Body of pancreas (tissue), 4 donors: ENCODE measurements at places on chromosomes 3 and 15. TPM values are rescaled to one million over a fixed set of nuclear protein-coding genes. Genes with fewer than 3 reads are reported as not detected.

SENP8 gene
- total RNA-seq: 5.3 TPM

FHIT gene
- 10.4 TPM for total RNA-seq

IL17RC gene
- 60.3 TPM for total RNA-seq

NBEAL2 gene
- 151 TPM for total RNA-seq

SIDT1 gene
- 8.8 TPM for total RNA-seq

SLC9C1 gene
- total RNA-seq: not detected

GRCh38 chr3:52228266-52228665 is 2.8 kb upstream of the TLR9 start:
- DNase-seq: no peak
- H3K4me1 ChIP-seq: no peaks in the 10 kb centered on the region
- no peak overlapping the region for H3K4me3 ChIP-seq
- H3K27me3 ChIP-seq: no peaks in the 10 kb centered on the region
- peaks cover 7% of the 10 kb centered on the region for H3K36me3 ChIP-seq

DNA sequence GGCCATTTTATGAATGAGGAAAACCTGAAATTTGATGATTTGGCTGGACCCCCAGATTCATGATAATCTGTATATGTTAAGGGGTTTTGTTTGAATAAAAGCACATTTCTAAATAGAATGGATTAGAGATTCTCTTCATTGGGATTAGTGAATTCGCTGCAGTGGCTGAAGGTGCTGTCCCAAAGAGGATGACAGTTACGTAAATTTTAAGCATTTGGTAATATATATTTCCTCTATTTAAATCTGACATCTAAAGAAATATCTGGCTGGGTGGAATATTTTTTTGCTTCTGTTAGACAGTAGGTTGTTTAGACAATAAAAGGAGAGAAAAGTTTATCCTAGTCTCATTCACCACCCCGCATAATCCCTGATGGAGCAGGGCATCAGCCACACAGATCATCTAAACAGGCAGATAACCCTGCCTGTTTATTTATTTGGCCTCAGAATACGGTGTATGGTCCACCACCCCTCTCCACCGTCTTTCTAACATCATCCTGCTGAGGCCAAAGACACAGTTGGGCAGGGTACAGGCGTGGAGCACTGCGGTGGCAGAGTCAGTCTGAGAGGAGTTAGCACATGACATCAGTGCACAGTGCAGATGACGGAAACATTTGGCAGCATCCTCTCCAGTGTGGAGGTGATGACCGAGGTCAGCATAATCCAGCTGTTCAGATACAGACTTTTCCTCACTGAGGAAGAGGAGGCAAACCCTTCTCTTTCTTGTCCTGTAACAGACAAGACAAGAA is 20.4 kb upstream of the NFKBIZ start:
- peak overlapping the region; percentile 34 for H3K27ac ChIP-seq
- H3K4me3 ChIP-seq: no peak overlapping the region

GRCh38 chr3:140470962-140471361 is 206.9 kb upstream of the TRIM42 start:
- no peak overlapping the region for H3K4me3 ChIP-seq
- no peak for DNase-seq
- H3K27ac ChIP-seq: no peak overlapping the region
- no peaks in the 10 kb centered on the region for H3K4me1 ChIP-seq
- no peaks in the 10 kb centered on the region for H3K36me3 ChIP-seq
- no peaks in the 10 kb centered on the region for H3K27me3 ChIP-seq

- no peak overlapping the region for H3K27ac ChIP-seq
- DNase-seq: no peak
- no peaks in the 10 kb centered on the region for H3K27me3 ChIP-seq
- no peaks in the 10 kb centered on the region for H3K36me3 ChIP-seq
- no peaks in the 10 kb centered on the region for H3K4me1 ChIP-seq
- H3K4me3 ChIP-seq: no peak overlapping the region
Observed at GRCh38 chr3:153744889-153745288, 376.3 kb upstream of the ARHGEF26 start.

DNA sequence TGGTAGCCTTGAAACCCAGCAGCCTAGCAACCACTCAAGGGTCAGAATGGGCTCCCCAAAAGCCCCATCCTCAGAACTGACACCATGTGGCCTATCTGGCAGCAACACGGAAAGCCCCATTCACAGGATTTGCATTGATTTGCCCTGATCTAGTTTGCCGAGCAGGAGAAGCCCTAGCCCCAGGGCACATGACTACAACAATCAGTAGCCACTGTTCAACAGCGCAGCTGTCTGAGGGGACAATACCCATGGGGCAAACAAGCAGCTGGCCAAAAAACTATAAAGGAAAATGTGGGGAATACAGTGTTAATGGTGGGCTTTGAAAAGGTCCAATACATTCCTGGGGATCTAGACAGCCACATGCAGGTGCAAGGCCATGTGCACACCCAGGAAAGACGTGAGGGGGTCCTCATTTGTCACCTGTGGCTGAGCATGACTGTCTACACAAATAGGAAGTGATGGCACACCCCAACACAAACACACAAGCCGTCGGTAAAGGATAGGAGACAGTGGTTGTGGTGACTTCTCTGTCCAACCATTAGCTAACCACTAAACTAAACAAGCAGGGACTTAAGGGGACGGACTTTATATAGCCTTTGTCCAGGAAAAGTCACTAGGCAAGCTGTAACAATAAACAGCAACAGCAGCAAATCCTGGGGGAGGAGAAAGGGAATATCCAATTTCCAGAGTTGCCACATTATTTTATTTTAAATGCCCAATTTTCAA is 113.7 kb downstream of the LRIG1 start:
- no peak overlapping the region for H3K4me3 ChIP-seq
- peaks cover 26% of the 10 kb centered on the region for H3K36me3 ChIP-seq
- H3K27me3 ChIP-seq: no peaks in the 10 kb centered on the region
- no peak overlapping the region for H3K27ac ChIP-seq
- DNase-seq: no peak

DNA sequence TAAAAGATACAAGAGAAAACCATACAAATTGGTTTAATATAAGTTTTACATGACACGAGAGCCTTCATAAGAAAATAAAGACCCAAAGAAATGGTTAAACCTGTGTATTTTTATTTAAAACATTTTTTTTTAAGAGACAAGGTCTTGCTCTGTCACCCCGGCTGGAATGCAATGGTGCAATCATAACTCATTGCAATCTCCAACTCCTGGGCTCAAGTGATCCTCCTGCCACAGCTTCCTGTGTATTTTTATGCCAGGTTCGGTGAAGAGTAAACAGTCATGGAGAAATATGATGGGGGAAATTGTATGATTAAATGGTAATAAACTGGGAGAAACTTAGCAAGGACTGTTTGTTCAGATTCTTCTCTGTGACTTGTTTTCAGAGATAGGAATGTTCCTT is 441.0 kb downstream of the TUSC7 start:
- H3K4me3 ChIP-seq: no peak overlapping the region
- H3K27me3 ChIP-seq: no peaks in the 10 kb centered on the region
- no peak for DNase-seq
- no peaks in the 10 kb centered on the region for H3K36me3 ChIP-seq

GRCh38 chr3:45434996-45435395 is 46.6 kb downstream of the LARS2 start:
- no peak overlapping the region for H3K27ac ChIP-seq
- H3K4me1 ChIP-seq: no peaks in the 10 kb centered on the region
- no peaks in the 10 kb centered on the region for H3K27me3 ChIP-seq
- DNase-seq: no peak

GRCh38 chr3:154842536-154842935 is 237.6 kb upstream of the MME start:
- no peaks in the 10 kb centered on the region for H3K36me3 ChIP-seq
- no peak overlapping the region for H3K27ac ChIP-seq
- no peak for DNase-seq
- H3K4me1 ChIP-seq: no peaks in the 10 kb centered on the region
- no peaks in the 10 kb centered on the region for H3K27me3 ChIP-seq
- H3K4me3 ChIP-seq: no peak overlapping the region

DNA sequence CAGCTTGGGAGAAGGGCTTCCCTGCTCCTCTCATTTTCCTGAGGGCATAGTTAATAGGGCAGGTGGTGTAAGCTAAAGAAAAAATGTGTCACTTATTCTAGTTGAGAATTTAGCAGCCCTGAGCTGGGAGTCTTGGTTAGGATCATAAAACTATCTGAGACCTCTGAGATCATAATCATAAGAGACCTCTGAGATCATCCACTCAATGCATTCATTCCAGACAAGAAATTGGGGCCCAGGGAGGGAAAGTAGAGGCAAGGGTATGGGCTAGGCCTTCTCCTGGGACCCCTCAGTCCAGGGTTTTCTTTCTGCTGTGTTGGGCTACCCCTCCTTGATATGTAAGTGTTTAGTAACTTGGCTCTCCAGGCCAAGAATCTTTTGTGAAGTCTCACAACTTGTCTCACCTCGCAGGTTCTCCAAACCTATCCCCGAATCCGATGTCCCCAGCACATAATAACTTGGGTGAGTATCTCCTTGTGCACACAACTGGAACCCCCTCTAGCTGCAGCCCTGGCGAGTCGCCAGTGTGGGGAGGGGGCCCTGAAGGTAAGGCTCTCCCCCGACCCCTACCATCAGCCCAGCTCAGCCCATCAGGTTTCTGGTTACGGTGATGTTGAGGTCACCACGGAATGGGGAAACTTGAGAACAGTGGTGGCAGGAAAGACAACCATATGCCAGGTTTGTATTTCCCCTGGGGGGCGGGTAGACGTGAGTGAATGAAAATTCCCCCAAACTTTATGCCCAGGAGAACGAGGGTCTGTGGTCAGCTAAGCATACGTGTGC is 84.1 kb downstream of the AAGAB start:
- no peak overlapping the region for H3K27ac ChIP-seq
- peaks cover 3% of the 10 kb centered on the region for H3K36me3 ChIP-seq
- no peak for DNase-seq
- no peaks in the 10 kb centered on the region for H3K27me3 ChIP-seq

DNA sequence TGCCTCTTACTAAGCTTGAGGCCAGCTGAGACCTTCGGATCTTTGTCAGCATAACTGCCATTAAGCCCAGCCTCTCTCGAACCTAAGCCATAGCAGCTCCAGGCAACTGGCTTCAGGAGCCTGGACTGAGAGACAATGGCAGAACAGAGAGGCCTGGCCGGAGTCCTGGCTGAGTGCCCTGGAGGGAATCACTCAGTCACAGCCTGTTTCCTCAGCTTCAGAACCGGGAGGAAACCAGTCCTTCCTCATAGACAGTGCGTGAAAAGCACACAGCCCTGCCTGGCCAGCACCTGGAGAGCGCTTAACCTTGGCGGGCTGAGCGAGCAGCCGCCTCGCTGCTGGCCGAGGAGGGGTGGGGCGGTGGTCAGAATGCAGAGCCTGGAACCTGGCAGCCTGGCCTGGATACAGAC is 21.6 kb downstream of the RNU5B-1 start:
- no peak overlapping the region for H3K4me3 ChIP-seq
- peaks cover 4% of the 10 kb centered on the region for H3K4me1 ChIP-seq
- no peaks in the 10 kb centered on the region for H3K27me3 ChIP-seq
- H3K36me3 ChIP-seq: no peaks in the 10 kb centered on the region

- no peak overlapping the region for H3K27ac ChIP-seq
- H3K27me3 ChIP-seq: no peaks in the 10 kb centered on the region
- no peaks in the 10 kb centered on the region for H3K36me3 ChIP-seq
- no peak for DNase-seq
- peaks cover 41% of the 10 kb centered on the region for H3K4me1 ChIP-seq
Observed at GRCh38 chr3:73493543-73494308, 131.0 kb downstream of the PDZRN3 start.
